ENCODE measurements at places on chromosomes 3 and 15. TPM values are rescaled to one million over a fixed set of nuclear protein-coding genes. Genes with fewer than 3 reads are reported as not detected.

GRCh38 chr3:178658694-178659325 is 122.6 kb downstream of the KCNMB2 start:
- no peak for DNase-seq

- no peak for DNase-seq
Observed at GRCh38 chr3:4643904-4644547, 150.9 kb downstream of the ITPR1 start.

DNA sequence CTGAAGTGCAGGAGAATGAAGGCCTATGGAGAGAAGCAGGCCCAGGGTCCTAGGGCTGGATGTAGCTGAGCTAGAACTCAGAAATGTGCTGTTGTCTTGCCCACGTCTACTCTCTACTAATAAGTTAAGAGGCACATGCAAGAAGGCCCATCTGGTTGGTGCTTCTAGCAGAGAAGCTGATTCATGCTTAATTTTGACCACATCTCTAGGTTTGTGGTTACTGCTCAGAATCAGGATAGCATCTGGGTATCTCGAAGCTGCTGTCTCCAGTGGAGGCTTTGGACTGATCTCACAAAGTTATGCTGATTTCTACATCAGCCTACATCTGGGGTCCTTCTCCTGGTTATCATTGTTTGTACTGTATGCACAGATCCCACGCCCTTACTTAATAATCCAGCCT is 87.3 kb downstream of the CACNA1D start:
- no peak for DNase-seq

DNA sequence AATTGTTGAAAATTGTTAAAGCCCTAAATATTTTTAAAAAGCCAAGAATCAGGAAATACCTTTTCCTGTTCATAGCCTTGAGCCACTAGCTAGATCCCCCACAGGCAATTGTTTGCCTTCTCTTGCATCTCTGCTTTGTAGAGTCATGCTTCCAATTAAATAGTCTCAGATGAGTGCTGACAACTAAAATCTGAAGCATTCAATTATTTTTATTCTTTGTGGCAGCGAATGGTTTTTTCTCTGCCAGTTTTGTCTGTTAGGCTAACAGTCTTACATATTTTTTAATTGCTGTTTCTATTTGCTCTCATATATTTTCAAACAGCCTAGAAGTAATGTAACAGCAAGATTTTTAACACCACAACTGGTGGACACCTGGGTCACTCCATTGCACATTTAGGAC is 277.1 kb upstream of the GBE1 start:
- no peak for DNase-seq

DNA sequence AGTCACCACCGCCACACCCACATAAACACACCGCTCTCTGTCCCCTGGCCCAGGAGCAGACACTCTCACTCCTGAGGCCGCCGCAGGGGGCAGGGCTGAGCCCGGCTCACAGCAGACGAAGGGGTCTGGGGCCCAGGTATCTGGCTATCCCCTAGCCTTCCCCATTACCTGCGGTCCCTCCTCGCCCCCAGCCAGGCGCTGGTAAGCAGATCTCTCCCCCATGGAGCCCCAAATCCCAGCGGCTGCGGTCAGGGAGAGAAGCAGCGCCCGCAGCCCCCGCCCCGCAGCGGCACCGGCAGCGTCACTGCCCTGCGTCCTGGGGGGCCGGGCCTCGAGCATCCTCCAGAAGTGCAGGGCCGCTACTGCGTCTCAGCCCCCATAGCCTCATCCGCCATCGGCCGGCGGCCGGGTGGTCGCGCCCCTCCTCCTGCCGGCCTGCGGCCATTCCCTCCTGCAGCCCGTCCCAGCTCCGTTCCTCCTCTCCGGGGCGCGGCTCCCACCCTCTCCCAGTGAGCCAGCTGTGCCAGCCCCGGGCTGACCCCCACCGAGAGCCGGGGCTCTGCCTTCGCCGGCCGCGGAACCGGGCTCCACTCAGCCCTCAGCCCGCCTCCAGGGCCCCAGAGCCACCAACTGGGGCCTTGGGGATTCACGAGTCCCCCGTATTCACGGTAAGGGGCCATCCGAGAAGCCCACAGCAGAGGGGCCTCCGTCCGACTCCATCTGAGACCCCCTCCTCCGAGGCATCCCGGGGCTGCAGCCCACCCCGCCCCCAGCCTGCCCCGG is 13.1 kb downstream of the TNK2 start:
- peak; percentile 55 for DNase-seq

GRCh38 chr3:123290107-123290930 is 88.6 kb downstream of the SEC22A start:
- peak; percentile 32 for DNase-seq

GRCh38 chr3:27723815-27724458 is 1.8 kb upstream of the EOMES start:
- no peak for DNase-seq

- DNase-seq = peak; percentile 58
Observed at GRCh38 chr15:99105514-99106341, 848 bp downstream of the SYNM start.

GRCh38 chr3:97778152-97778551 is 13.6 kb downstream of the ARL6 start:
- no peak for DNase-seq

GRCh38 chr3:171561596-171562323 is 101.6 kb upstream of the TNIK start:
- no peak for DNase-seq

GRCh38 chr3:150346981-150347863 is 60.9 kb upstream of the TSC22D2 start:
- no peak for DNase-seq

DNA sequence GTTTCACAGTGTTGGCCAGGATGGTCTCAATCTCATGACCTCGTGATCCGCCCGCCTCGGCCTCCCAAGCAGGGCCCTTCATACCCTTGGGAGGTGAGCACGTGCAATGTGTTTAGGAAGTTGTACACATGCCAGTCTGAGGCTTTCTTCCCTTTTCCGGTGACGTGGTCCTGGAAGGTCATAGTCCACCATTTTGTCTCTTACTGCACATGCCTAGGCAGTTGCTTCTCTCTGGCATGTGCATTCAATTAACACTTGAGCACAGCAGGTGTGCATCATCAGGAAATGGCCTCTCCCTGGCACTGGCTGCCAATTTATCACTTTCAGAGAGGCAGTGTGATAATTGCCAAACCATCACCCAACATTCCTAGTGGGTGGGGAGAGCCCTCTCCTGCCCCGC is 21.7 kb upstream of the SELENOK start:
- no peak for DNase-seq

GRCh38 chr3:138786788-138787271 is 47.9 kb downstream of the PIK3CB start:
- DNase-seq = no peak

DNA sequence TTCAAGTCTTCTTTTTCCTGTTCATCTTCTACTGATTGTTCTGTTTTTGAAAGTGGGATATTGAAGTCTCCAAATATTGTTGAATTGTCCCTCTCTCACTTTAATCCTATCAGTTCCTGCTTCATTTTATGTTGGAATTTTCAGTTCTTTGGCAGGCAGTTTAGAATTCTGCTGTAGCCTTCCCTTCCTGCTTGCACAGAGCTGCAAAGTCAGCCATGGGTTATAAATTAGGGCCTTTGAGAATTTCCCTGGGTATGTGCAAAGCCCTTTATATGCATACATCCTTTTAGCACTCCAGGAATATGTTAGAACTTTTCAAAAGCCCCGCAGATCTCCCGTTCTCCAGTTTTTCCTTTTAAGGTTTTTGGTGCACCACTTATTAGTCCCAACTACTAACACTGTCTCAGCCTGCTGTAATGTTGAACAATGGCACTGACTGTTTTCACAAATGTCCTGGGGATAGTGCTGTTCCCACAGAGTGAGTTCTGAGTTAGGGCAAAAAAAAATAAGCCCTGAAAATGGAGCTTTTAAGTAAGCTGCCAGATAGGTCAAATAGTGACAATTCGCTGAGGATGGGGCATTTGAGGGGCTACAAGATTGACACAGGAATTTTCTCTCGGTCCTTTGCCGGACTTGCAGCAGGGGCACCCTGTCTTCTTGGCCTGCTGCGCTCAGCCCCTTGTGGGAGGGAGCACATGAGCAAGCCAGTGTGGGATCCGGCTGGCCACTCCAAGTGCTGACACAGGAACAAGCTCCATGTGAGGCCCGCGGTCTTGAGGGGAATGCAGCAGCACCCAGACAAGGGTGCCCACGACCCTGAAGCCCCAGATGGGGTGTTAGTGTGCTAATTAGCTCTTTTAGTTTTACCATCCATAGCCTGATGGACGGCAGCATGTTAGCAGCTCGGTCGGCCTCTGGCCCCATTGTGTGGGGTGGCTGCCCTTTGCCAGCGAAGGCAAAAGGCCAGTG is 96.0 kb downstream of the VPS8 start:
- no peak for DNase-seq

- no peak for DNase-seq
Observed at GRCh38 chr3:101833446-101833974, 15.8 kb upstream of the NFKBIZ start.

- DNase-seq = no peak
Observed at GRCh38 chr15:70214276-70214675, 116.6 kb upstream of the TLE3 start.

DNA sequence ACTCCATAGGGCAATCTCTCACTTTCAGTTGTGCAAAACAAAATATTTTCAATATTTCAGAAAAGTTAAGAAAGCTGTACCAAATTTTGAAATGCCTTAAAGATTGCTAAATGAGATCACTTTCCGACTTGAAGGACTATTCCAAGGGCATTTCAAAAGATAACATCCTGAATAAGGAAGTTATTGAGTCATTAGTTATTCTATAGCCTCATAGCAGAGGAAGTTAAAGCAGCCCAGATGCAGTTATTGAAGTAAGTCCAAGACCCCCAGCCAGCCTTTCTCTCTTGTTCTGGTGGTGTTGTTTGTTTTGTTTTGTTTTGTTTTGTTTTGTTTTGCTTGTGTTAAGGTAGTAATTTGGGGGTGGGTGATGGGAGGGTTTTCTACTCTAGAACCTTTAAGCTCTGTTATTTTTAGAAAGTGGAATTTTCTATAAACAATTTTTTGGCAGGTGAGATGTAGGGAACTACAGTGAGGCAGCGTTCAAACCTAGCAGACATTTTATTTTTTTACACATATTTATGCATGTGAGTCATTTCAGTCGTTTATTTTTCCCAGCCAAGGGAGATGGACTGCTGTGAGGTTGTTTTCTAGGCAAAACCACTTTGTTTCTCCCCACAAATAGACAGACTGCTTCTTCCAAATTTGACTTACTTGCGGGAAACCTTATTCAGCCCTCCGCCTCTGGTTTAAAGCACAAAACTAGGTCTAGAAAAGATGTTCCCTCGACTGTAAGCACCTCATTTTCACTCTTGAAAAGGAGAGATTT is 216.3 kb upstream of the ARPP21 start:
- DNase-seq = no peak

DNA sequence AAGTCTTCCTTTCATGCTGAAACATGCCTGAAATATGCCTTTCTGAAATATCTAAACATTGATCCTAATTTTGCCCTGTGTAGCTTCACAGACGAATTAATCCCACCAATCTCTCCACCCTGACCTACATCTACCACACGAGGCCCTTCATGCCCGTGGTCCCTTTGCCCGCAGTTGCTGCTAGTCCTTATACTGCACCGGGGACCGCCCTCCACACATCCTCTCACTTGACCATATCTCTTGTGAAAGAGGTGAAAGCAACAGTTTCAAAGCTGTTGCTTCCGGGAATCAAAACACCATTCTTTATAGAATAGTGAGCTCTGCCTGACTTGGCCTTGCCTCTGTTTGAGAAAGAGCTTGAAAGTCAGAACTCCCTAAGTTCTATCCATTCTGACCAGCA is 499.5 kb downstream of the NTRK3 start:
- no peak for DNase-seq

DNA sequence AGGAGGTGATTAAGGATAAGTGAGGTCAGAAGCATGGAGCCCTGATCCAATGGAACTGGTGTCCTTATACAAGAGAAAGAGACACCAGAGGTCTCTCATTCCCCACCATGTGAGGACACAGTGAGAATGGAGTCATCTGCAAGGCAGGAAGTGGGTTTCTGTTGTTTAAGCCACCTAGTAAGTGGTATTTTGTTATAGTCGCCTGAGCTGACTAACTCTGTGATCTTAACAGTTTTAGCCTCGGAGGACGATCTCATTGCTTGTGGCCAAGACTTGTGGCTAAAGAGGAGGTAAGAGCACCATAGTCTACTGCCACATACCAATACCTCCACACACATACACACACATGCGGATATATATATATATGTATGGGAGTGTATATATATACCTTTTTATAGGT is 73.8 kb downstream of the MCTP2 start:
- DNase-seq = no peak

DNA sequence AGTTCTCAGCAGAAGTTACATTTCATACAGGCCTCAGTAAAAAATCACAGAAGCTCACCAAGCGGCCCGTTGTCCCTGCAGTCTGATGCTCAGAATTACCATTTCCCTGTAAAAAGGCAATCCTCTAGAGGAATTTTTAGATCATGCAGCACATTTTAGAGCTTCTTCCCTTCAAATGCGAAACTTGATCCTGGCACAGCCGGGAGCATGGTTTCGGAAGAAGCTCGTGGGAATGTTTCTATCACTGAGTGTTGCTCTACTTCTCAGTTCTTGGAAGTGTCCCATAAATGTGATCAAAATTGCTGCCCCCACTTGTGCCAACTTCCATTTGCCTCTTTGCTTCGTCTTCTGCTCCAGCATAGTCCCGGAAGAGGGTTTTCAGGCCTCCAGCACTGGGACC is 3.8 kb upstream of the H1-8 start:
- no peak for DNase-seq

GRCh38 chr15:52683580-52683979 is 4.4 kb upstream of the ATOSA start:
- DNase-seq = no peak

Gene KLHL6
- total RNA-seq = 0.75 TPM

Gene SLC26A6
- total RNA-seq = 12.3 TPM

Gene LOXL1
- 49.6 TPM for total RNA-seq

Gene UCN2
- total RNA-seq = not detected

Gene HESX1
- total RNA-seq = not detected

Gene CYP1A1
- total RNA-seq = 0.74 TPM

Gene STAC
- total RNA-seq = 0.44 TPM

Gene POLQ
- total RNA-seq = 0.39 TPM

Gene CPN2
- total RNA-seq = 0.96 TPM

Gene VPS13C
- total RNA-seq = 30.7 TPM

Gene DUOXA2
- total RNA-seq = not detected

Gene DNAH12
- not detected for total RNA-seq

Gene CRABP1
- not detected for total RNA-seq

Gene CDHR4
- total RNA-seq = not detected

Gene LRRC34
- total RNA-seq = 0.81 TPM
